Activated T-helper 2 cell treated with anti-CD3 and anti-CD28 coated beads, Interferon-gamma antibody, Interleukin-2, Interleukin-4, amounts not matched to agents 10 μg/mL and 5 μg/mL and 100 μg/mL, durations not matched to agents 14 hours and 24 hours and 36 hours (primary cell): ENCODE measurements at places on chromosomes 12 and 14. TPM values are rescaled to one million over a fixed set of nuclear protein-coding genes. Genes with fewer than 3 reads are reported as not detected.

TCTN2 gene
- total RNA-seq = 3.0 and 3.3 TPM in 2 replicates

KCNJ8 gene
- not detected in 2 replicates for total RNA-seq

DNA sequence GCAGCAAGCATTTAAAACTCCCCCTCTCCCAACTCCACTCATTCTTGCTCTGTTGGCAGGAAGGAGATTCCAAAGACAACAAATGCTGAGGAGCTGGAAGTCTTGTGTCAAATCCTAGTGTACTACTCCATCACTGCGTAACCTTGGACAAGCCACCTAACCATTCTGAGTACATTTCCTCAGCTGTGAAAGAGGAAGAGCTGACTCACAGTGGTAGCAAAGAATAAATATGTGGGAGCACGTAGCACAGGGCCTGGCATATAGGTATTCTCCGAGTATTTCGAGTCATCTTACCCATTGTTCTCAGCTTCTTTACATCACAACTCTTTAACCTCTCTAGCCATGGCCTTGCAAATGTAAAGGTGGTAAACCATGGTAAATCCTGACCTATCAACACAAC, 28.7 kb downstream of the EGLN3 start:
- no peak overlapping the region for H3K4me3 ChIP-seq
- peaks cover 54% of the 10 kb centered on the region for H3K36me3 ChIP-seq
- H3K27me3 ChIP-seq = no peaks in the 10 kb centered on the region
- DNase-seq = no peak

DNA sequence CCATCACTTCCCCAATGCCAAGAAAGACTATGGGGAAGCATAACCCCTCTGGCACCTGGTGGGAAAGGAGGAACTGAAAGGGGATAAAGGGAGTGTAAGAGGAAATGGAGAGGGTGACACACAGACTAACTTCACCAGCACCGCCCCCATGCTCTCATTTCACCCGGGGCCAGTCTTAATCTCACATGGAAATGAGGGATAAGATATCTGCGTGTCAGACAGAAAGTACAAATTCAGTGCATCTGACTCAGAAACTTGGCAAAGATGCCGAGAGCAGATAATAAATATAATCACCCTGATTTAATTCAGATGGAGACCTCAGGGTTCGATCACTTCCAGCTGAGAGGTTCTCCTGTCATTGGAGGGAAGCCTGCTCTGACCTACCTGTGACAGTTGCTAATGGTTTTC, 191.6 kb downstream of the DUSP6 start:
- no peak overlapping the region for H3K4me3 ChIP-seq
- no peaks in the 10 kb centered on the region for H3K27me3 ChIP-seq
- H3K4me1 ChIP-seq = peaks cover 33% of the 10 kb centered on the region
- no peaks in the 10 kb centered on the region for H3K36me3 ChIP-seq
- H3K27ac ChIP-seq = no peak overlapping the region

GRCh38 chr14:92122761-92123160, 992 bp downstream of the CPSF2 start:
- H3K4me3 ChIP-seq = peak overlapping the region; percentile 100
- no peak for DNase-seq
- H3K27ac ChIP-seq = peak overlapping the region; percentile 100
- H3K27me3 ChIP-seq = no peaks in the 10 kb centered on the region

- no peaks in the 10 kb centered on the region for H3K36me3 ChIP-seq
- DNase-seq = no peak
- H3K4me1 ChIP-seq = no peaks in the 10 kb centered on the region
- H3K27ac ChIP-seq = no peak overlapping the region
These were observed 4.1 kb downstream of the TSPAN11 start for GRCh38 chr12:30930641-30931040.
